Heart left ventricle (tissue), 16 donors: ENCODE measurements at places on chromosomes 12 and 14.
A peak's percentile ranks its signal among the peaks of the same experiment; 100 is the strongest.

DNA sequence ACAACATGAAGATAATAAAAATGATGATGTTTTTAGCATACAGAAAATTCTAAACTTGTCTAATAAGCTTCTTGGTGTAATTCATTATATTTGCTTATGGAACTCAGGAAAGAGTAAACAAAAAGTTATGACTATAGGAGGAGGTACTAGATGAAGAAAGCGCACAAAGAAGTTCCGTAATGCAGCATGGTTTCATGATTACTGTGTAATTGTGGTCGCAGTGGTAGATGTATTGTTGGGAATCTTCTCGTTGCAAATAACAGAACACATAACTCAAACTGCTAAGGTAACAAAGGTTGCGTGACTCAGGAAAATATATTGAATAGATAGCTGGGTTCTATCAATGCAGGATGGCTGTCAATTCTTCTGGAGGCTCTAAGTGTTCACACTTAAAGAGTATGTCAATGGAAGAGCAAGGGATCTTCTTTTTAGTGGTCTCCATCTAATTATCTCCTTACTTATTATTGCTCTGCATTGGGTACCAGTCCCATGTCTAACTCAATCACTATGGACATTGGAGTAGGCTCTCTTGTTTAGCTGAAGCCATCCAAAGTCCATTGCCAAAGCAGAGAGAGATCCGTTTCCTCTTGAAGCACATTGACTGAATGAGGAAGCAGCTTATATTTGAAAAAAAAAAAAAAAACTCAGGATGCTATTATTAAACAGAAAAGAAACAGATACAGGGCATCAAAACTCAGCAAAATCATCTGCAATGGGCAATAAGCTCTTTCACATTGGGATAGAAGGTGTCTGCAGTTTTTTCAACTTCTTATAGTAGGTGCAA lies 283.4 kb upstream of the ATP2B1 start:
- DNase-seq, result no peak

- no peak for DNase-seq
Observed at GRCh38 chr12:62629413-62629812, 162.8 kb downstream of the MON2 start.

- DNase-seq, result peak; percentile 30
Observed at GRCh38 chr14:99522934-99523703, 41.9 kb downstream of the CCNK start.

DNA sequence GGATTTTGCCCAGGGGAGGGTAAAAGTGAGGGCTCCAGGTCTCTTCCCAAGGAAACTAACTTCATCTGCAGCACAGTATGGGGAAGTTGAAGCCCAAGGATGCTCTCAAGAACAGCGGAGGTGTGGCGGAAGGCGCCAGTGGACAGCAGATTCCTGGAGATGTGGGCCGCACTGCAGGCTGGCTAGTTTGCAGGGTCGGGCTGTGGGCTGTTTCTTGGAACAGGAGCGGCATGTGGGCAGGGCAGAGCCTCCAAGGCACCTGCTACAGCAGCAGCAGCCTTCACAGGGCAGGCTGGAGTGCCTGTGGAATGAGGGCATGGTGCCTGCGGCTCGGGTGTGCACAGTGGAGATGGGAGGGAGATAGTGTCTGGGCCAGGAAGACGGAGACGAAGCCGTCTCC lies 100.0 kb upstream of the SFSWAP start:
- DNase-seq, result no peak

DNA sequence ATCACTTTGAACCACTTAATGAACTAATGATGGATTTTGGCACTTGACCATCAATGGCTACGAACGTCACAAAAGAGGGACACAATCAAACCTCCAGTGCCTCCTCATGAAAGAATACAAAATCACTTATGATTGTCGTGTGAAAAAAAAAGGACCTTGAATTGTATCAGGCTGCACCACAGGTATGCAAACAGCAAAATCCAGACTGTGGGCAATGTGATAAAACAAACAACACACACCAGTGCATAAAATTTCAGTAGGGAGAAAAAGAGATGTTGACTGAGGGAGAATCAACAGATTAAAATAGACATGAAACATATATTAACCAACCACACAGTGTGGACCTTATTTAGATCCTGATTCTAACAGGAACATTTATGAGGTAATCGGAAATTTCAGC lies 2.6 kb downstream of the TSPAN8 start:
- DNase-seq, result no peak

DNA sequence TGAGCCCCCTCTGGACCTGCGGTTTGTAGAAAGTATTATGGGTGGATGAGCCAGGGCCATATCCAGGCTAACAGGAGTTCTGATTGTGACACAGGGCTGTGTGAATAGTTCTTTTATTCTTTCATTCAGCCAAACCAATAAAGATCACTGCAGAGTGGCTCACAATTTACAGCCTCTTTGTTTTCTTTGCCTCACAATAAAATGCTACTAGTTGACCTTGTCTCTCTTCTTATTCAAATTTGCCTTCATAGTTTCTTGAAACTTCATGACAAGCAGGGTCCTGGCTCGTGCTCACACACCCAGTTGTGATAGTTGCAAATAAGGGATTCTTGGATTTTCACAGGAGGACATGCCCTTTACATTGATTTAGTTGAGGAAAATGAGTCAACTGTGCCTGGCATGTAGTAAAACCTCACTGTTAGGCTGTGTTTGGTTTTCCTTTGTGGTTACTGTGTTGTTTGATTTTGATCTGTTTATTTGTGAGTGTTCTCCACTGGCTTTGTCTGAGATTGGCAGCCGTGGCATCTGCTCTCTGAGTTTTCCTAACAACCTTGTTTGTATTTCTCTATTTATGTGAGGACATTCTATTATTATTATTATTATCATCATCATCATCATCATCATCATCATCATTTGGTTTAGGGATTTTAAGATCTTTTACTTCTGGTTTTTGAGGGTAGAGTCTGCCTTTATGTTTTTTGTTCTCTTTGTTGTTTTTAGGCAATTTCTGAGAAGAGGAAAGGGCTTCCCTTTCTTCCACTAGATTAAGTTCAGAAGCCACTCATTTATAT lies 2.7 kb upstream of the KRT6B start:
- DNase-seq, result no peak

DNA sequence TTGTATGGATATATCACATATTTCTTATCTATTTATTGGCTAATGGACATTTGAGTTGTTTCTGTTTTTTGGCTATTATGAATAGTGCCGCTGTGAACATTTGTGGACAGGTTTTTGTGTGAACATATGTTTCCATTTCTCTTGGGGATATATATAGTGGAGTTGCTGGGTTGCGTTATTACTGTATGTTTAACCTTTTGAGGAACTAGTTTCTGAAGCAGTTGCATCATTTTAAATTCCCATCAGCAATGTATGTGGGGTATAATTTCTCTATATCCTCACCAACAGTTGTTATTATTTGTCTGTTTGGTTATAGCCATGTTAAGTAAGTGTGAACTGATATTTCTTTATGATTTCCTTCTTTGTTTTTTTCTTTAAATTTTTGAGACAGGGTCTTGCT lies 10.7 kb downstream of the TCTN2 start:
- DNase-seq, result no peak

GRCh38 chr14:68492381-68493151 lies 300.3 kb downstream of the ZFP36L1 start:
- DNase-seq, result no peak

- no peak for DNase-seq
Observed at GRCh38 chr14:63596998-63597658, 44.5 kb downstream of the WDR89 start.

GRCh38 chr12:94157981-94158411 lies 9.6 kb downstream of the PLXNC1 start:
- no peak for DNase-seq

- DNase-seq, result no peak
Observed at GRCh38 chr14:93926245-93926872, 785 bp upstream of the FAM181A start.

DNA sequence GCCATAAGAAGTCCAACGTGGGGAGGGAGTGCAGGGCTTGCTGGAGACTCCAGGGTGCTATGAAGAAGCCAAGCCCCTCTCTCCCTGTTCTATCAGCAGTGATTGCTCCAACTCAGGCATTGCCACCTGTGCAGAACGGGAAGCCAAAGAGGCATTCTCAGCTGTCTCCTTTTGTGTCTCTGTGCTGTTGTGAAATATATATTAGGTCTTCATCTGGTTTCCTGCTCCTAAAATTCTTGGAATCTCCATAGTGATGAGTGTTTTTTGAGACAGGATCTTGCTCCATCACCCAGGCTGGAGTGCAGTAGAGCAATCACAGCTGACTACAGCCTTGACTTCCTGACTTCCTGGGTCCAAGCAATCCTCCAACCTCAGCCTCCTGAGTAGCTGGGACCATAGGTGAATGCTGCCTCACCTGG lies 51.2 kb upstream of the AEBP2 start:
- no peak for DNase-seq

GRCh38 chr12:52354200-52354599 lies 13.1 kb downstream of the KRT85 start:
- DNase-seq, result no peak

DNA sequence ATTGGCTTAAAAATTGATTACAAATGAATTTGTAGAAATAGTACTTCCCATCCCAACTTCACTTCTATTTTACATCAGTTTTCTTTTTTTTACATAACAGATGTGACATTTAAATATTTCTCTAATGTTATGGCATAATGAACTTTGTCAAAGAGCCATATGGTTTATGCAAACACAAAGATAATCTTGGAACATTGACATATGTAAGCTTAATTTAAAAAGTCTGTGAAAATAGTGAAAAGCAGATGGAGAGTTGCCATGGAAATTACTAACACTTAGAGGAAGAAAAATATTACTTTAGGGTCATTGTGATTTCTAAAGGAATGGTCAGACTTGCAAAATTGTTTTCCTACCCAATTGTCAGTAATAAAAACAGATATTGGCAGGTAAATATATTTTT lies 232.4 kb downstream of the AEBP2 start:
- no peak for DNase-seq

DNA sequence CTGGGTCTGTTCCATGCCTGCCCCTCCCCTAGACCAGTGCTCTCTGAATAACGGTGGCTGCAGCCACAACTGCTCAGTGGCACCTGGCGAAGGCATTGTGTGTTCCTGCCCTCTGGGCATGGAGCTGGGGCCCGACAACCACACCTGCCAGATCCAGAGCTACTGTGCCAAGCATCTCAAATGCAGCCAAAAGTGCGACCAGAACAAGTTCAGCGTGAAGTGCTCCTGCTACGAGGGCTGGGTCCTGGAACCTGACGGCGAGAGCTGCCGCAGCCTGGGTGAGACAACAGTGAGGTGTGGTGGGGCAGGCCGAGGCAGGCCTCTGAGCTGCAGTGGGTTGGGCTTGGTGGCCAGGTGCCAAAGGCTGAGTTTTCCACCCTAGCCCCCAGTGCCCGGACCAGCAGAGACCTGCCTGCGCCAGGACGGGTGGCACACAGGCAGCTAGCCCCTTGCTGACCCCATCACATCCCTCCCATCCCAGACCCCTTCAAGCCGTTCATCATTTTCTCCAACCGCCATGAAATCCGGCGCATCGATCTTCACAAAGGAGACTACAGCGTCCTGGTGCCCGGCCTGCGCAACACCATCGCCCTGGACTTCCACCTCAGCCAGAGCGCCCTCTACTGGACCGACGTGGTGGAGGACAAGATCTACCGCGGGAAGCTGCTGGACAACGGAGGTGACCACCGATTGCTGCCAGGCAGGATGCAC lies 28.2 kb upstream of the LRP1-AS start:
- peak; percentile 86 for DNase-seq

GRCh38 chr12:51593539-51593938 lies 2.5 kb downstream of the SCN8A start:
- no peak for DNase-seq

GRCh38 chr12:20601668-20602280 lies 93.4 kb upstream of the SLCO1C1 start:
- DNase-seq, result no peak

GRCh38 chr14:69924201-69924600 lies 45.0 kb downstream of the SMOC1 start:
- no peak for DNase-seq

- DNase-seq, result no peak
Observed at GRCh38 chr12:110134691-110135411, 10.7 kb downstream of the IFT81 start.
